Dermis blood vessel endothelial cell (primary cell): ENCODE measurements at places on chromosomes 13 and 19. TPM values are rescaled to one million over a fixed set of nuclear protein-coding genes. Genes with fewer than 3 reads are reported as not detected.

Gene CBLC
- not detected in 2 replicates for total RNA-seq

Gene ZNF790
- total RNA-seq = 11.9 and 12.1 TPM in 2 replicates

Gene CGB5
- total RNA-seq = not detected in 2 replicates

Gene LENG9
- total RNA-seq = 6.0 and 7.5 TPM in 2 replicates

Gene STXBP2
- total RNA-seq = 30.8 and 67.1 TPM in 2 replicates

Gene FAM216B
- total RNA-seq = not detected in 2 replicates

Gene FGF22
- total RNA-seq = not detected in 2 replicates

Gene MBD3L2B
- not detected in 2 replicates for total RNA-seq

Gene PPP1R37
- total RNA-seq = 31.1 and 39.7 TPM in 2 replicates

Gene RHPN2
- 8.0 and 13.4 TPM in 2 replicates for total RNA-seq

Gene LMTK3
- 0.14 TPM in 1 of 2 replicates, not detected in the other for total RNA-seq

Gene TMIGD2
- not detected in 2 replicates for total RNA-seq

Gene RNF225
- not detected in 2 replicates for total RNA-seq

Gene ATP1A3
- total RNA-seq = under 0.01 and 0.05 TPM in 2 replicates

Gene CBY2
- total RNA-seq = not detected in 2 replicates
